ENCODE measurements at places on chromosomes 13 and 19. TPM values are rescaled to one million over a fixed set of nuclear protein-coding genes. Genes with fewer than 3 reads are reported as not detected.
A peak's percentile ranks its signal among the peaks of the same experiment; 100 is the strongest.

The COL5A3 gene
- total RNA-seq: 0.76 TPM

The PBX4 gene
- 29.6 TPM for total RNA-seq

The ZNF653 gene
- 19.9 TPM for total RNA-seq

The FBN3 gene
- not detected for total RNA-seq

The CBY2 gene
- total RNA-seq: not detected

The OR7D2 gene
- 0.44 TPM for total RNA-seq

The SLC25A41 gene
- total RNA-seq: 0.24 TPM

The ZFP28 gene
- total RNA-seq: 2.8 TPM

DNA sequence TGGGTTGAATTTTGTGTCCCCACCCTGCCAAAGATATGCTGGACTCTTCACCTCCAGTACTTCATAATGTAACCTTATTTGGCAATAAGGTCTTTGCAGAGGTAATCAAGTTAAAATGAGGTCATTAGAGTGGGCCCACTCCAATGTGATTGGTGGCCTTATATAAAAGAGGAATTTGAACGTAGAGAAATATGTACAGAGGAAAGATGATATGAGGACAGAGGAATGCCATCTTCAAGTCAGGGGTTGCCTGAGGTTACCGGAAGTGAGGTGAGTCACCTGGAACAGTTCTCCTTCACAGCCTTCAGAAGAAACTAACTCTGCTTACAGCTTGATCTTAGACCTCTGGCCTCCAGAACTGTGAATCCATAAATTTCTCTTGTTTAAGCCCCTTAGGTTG is 69.9 kb downstream of the GPC5 start:
- H3K27ac ChIP-seq: no peak overlapping the region
- no peak overlapping the region for H3K4me3 ChIP-seq
- no peak for DNase-seq
- H3K27me3 ChIP-seq: peaks cover 2% of the 10 kb centered on the region
- H3K36me3 ChIP-seq: no peaks in the 10 kb centered on the region
- H3K4me1 ChIP-seq: no peaks in the 10 kb centered on the region

GRCh38 chr13:112770504-112770903 is 80.7 kb downstream of the ATP11A start:
- H3K4me3 ChIP-seq: no peak overlapping the region
- peaks cover 10% of the 10 kb centered on the region for H3K36me3 ChIP-seq
- no peaks in the 10 kb centered on the region for H3K27me3 ChIP-seq
- peaks cover 20% of the 10 kb centered on the region for H3K4me1 ChIP-seq

DNA sequence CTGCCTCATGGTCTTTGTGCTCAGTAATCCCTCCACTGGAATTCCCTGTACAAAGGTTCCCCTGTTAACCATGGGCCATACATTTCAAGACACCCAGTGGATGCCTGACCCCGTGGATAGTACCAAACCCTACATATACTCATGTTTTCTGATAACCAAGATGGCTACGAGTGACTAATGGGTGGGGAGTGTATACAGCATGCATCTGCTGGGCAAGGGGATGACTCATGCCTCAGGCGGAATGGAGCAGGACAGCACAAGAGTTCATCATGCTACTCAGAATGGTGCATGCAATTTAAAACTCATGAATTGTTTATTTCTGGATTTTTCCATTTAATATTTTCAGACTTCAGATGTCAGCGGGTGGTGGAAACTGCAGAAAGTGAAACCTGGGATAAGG is 13.3 kb upstream of the FGF9 start:
- H3K27me3 ChIP-seq: peaks cover 14% of the 10 kb centered on the region
- no peak overlapping the region for H3K4me3 ChIP-seq
- no peak overlapping the region for H3K27ac ChIP-seq
- no peaks in the 10 kb centered on the region for H3K4me1 ChIP-seq
- H3K36me3 ChIP-seq: no peaks in the 10 kb centered on the region

DNA sequence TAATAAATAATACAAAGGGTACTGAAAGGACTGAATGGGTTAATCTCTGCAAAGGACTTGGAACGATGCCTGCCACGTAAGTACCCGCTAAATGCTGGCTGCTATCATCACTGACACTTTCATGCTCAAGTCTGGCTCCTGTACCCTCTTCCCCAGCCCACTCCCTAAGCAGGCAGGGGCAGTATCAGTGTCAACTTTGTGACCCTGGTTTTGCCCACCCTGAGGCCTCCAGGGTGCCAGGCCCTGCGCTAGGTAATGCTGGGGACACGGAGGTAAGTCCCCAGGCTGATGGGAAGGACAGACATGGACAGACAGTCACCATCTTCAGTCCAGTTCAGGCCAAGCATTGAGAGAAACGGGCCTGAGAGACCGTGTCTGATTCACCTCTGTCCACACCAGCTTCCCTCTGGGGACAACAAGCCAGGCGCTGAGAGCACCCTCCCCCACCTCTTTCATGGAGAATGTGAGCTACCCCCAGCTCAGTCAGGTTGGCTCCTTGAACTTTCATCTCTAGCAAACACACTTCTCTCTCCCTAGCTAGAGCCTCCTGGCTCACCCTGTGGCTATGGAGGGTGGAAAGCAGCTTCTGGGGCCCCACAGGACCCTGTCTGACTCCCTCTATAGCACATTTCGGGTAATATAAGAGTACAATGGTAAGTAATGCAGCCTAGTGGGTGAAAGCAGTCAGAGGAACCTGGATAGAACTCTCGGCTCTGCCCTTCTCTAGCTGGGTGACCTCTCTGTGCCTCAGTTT is 800 bp downstream of the ETFB start:
- no peak for DNase-seq
- no peaks in the 10 kb centered on the region for H3K27me3 ChIP-seq
- peak overlapping the region; percentile 96 for H3K27ac ChIP-seq

- peak overlapping the region; percentile 54 for H3K4me3 ChIP-seq
- peaks cover 5% of the 10 kb centered on the region for H3K27me3 ChIP-seq
- H3K27ac ChIP-seq: peak overlapping the region; percentile 62
- peak; percentile 63 for DNase-seq
- H3K36me3 ChIP-seq: no peaks in the 10 kb centered on the region
Measured at GRCh38 chr19:48501494-48502349, 9.9 kb downstream of the LMTK3 start.

- no peak for DNase-seq
- no peak overlapping the region for H3K4me3 ChIP-seq
- H3K36me3 ChIP-seq: no peaks in the 10 kb centered on the region
- H3K27ac ChIP-seq: no peak overlapping the region
- no peaks in the 10 kb centered on the region for H3K4me1 ChIP-seq
- H3K27me3 ChIP-seq: peaks cover 4% of the 10 kb centered on the region
Measured at GRCh38 chr13:39565036-39565949, 37.7 kb downstream of the LHFPL6 start.

GRCh38 chr19:18993115-18993514 is 40.2 kb downstream of the SUGP2 start:
- no peak for DNase-seq
- H3K27ac ChIP-seq: no peak overlapping the region

GRCh38 chr19:53907690-53908089 is 1.4 kb upstream of the CACNG7 start:
- H3K27me3 ChIP-seq: peaks cover 48% of the 10 kb centered on the region
- peaks cover 6% of the 10 kb centered on the region for H3K36me3 ChIP-seq
- H3K27ac ChIP-seq: no peak overlapping the region
- no peak for DNase-seq
- H3K4me1 ChIP-seq: peaks cover 23% of the 10 kb centered on the region
- H3K4me3 ChIP-seq: no peak overlapping the region

- no peaks in the 10 kb centered on the region for H3K36me3 ChIP-seq
- H3K27me3 ChIP-seq: peaks cover 31% of the 10 kb centered on the region
- H3K4me1 ChIP-seq: peaks cover 5% of the 10 kb centered on the region
- no peak overlapping the region for H3K27ac ChIP-seq
Measured at GRCh38 chr13:31015199-31015598, 82.7 kb downstream of the TEX26 start.

DNA sequence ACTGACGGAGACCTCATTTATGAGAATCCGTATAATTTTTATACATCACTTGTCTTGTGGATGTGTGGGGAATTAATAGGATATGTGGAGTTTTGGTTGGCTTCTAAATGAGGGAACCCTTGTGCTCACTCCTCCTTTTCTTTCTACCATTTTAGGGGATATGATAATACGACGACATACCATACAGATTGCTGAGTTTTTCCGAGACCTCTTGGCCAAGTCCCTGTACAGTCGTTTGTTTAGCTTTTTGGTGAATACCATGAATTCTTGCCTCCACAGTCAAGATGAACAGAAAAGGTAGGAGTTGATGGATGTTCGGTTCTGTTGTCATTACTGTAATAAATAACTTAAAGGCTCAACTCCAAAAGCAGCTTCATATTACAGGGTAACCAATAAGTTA is 335.2 kb downstream of the MYO16 start:
- no peaks in the 10 kb centered on the region for H3K36me3 ChIP-seq
- no peak overlapping the region for H3K27ac ChIP-seq
- no peak for DNase-seq

DNA sequence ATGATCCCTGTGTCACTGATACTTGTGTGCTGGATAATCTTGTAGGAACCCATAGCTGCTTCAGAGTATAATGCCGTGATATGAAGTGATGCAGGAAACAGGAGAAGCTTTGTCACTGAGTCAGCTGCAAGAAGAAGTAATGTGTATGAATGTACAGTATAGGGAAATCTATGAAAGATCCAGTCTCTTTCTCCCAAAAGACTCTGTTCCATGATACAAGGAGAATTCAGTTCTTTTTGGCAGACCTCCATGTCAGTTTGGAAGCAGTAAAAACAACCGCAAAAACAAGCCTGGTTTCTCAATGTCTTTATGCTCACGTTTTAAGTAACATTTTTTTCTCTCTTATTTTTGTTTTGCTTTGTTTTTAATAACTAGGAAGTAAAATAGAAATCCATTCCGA is 33.9 kb downstream of the PCDH17 start:
- no peak overlapping the region for H3K4me3 ChIP-seq
- H3K27ac ChIP-seq: no peak overlapping the region
- H3K4me1 ChIP-seq: no peaks in the 10 kb centered on the region
- no peaks in the 10 kb centered on the region for H3K36me3 ChIP-seq
